8988T (cell line): ENCODE measurements at places on chromosomes 4 and X.

DNA sequence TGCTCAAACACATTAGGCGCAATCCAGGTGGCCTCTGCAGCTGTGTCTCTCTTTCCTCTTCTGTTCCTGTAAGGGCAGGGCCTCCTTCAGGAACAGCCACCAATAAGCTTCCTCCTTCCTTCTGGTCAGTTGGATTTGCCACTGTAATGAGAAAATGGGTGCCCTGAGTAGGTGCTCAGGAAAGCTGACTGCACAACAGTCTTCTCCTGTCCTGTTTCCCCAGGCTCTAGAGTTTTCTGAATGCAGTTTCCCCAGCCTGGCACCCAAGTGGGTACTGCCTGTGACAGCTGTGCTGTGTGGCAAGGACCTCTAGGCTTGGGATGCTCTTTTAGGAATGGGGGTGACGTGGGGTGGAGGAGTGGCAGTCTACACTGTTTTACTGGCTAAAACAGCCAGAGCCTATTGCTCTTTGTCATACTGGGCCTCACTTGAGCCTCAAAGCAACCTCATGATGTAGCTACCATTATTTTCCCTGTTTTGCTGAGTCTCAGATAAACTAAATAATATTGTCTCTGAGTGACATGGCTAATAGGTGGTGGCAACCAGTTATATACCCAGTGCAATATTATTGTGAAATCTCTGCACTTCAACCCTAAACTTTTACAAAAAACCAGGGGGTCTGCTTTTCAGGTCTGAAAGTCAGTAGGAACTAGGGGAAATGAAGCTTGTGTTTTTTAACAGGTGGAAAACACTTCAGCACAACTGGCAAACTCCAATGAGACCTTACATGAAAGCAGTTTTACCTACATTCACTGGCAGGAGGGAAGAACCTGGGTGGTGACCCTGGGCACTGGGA is 1.2 kb downstream of the CXCL2 start:
- no peak for DNase-seq

- no peak for DNase-seq
Observed at GRCh38 chr4:112279882-112280315, 5.8 kb downstream of the TIFA start.

DNA sequence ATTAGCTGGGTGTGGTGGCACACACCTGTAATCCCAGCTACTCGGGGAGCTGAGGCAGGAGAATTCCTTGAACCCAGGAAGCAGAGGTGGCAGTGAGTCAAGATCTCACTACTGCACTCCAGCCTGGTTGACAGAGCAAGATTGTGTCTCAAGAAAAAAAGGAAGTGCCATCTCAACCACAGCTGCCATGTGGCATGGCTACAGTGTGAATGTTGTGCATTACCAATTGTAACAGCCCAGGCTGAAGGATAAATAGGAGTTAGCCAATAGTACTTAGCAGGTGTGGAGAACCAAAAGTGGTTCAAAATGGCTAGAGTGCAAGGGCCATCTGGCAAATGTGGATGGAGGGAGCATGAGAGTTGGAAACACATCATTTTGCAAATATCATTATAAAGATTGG is 28.9 kb downstream of the SLC25A5 start:
- no peak for DNase-seq

- no peak for DNase-seq
Observed at GRCh38 chr4:44425614-44426208, 22.9 kb downstream of the KCTD8 start.
